Esophagus squamous epithelium (tissue), 5 donors: ENCODE measurements at places on chromosomes 16 and 17. TPM values are rescaled to one million over a fixed set of nuclear protein-coding genes. Genes with fewer than 3 reads are reported as not detected.

TRIM72 gene
- not detected for total RNA-seq

HOXB8 gene
- total RNA-seq: not detected

KCNAB3 gene
- not detected for total RNA-seq

MIEN1 gene
- total RNA-seq: 51.9 TPM

PVALEF gene
- not detected for total RNA-seq

UNC13D gene
- total RNA-seq: 21.5 TPM

PRKCB gene
- total RNA-seq: 2.8 TPM

CLDN6 gene
- not detected for total RNA-seq

NPIPB8 gene
- not detected for total RNA-seq

TP53TG3D gene
- total RNA-seq: not detected

- H3K27me3 ChIP-seq: no peaks in the 10 kb centered on the region
- H3K4me3 ChIP-seq: no peak overlapping the region
- no peaks in the 10 kb centered on the region for H3K4me1 ChIP-seq
Observed at GRCh38 chr17:48187872-48188608, 80.5 kb downstream of the SNX11 start.

- no peak overlapping the region for H3K27ac ChIP-seq
- no peaks in the 10 kb centered on the region for H3K27me3 ChIP-seq
- no peak for DNase-seq
- no peak overlapping the region for H3K4me3 ChIP-seq
- no peaks in the 10 kb centered on the region for H3K36me3 ChIP-seq
- H3K4me1 ChIP-seq: no peaks in the 10 kb centered on the region
Observed at GRCh38 chr16:49003022-49003421, 278.6 kb downstream of the CBLN1 start.

DNA sequence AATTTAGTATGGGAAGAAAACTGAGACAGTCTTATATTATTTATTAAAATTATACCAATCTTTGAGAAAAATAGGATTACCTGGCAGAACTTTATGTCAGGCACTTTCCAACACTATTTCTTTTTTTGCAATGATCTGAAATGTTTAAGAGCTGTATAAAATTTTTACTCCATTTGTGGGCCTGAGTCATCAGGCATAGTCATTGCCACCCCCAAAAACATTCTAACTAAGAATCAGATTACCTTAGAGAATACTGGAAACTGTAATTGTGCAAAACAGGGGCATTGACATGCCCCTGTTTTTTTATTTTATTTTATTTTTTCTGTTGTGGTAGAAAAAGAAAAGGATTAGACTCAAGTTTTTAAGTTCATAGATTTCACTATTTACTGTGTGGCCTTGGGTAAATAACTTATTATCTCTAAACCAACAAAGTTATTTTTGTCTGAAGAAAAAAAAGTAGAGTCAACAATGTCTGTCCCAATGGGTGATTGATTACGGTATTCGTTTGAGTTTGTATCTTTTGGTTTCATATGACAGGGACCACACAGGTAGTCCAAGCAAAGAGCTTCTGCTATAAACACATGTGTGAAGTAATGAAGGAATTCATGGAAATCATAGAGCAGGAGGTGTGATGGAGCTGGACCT, 24.6 kb downstream of the VAT1L start:
- H3K4me3 ChIP-seq: no peak overlapping the region
- no peaks in the 10 kb centered on the region for H3K36me3 ChIP-seq
- no peak for DNase-seq
- H3K4me1 ChIP-seq: no peaks in the 10 kb centered on the region
- no peak overlapping the region for H3K27ac ChIP-seq
- peaks cover 7% of the 10 kb centered on the region for H3K27me3 ChIP-seq

DNA sequence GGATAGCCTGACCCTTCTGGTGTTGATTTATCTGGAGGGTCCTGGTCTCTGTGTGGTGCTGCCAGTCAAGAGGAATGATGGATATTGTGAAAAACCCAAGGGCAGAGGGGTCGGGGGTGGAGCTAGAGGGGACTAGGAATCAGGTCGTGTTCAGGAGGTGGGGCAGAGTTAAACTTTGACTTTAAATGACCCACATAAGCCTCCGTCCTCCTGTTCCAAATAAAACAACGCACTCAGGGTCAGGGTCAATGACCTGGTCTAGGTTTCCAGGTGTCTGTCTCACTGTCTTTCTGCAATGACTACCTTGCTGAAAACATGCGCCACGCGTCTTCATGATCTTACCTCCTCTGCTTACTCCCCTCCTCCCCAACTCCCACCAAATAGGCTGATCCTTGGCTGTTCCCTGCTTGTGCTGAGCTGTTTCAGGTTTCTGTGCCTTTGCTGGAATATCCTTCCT, 14.7 kb downstream of the AOC3 start:
- no peak for DNase-seq
- no peaks in the 10 kb centered on the region for H3K27me3 ChIP-seq
- peak overlapping the region; percentile 79 for H3K27ac ChIP-seq
- H3K4me1 ChIP-seq: peaks cover 6% of the 10 kb centered on the region
- H3K4me3 ChIP-seq: no peak overlapping the region

GRCh38 chr17:82367724-82368524, 3.6 kb upstream of the UTS2R start:
- no peak for DNase-seq
- no peak overlapping the region for H3K4me3 ChIP-seq
- no peaks in the 10 kb centered on the region for H3K36me3 ChIP-seq
- peaks cover 15% of the 10 kb centered on the region for H3K4me1 ChIP-seq
- peaks cover 27% of the 10 kb centered on the region for H3K27me3 ChIP-seq

- no peak overlapping the region for H3K27ac ChIP-seq
- H3K4me1 ChIP-seq: no peaks in the 10 kb centered on the region
- no peak overlapping the region for H3K4me3 ChIP-seq
- H3K27me3 ChIP-seq: no peaks in the 10 kb centered on the region
- no peak for DNase-seq
Observed at GRCh38 chr17:2433696-2434095, 32.8 kb upstream of the MNT start.

GRCh38 chr17:51643702-51644490, 383.6 kb downstream of the UTP18 start:
- no peaks in the 10 kb centered on the region for H3K4me1 ChIP-seq
- no peak for DNase-seq
- no peak overlapping the region for H3K4me3 ChIP-seq
- H3K36me3 ChIP-seq: no peaks in the 10 kb centered on the region

GRCh38 chr17:3963237-3964201, 718 bp downstream of the ATP2A3 start:
- H3K36me3 ChIP-seq: no peaks in the 10 kb centered on the region
- peak overlapping the region; percentile 84 for H3K4me3 ChIP-seq
- peaks cover 6% of the 10 kb centered on the region for H3K27me3 ChIP-seq
- H3K27ac ChIP-seq: peak overlapping the region; percentile 53
- DNase-seq: peak; percentile 57

- H3K4me1 ChIP-seq: peaks cover 3% of the 10 kb centered on the region
- H3K27me3 ChIP-seq: no peaks in the 10 kb centered on the region
- H3K4me3 ChIP-seq: no peak overlapping the region
- DNase-seq: no peak
Observed at GRCh38 chr16:81136390-81137335, 40.5 kb upstream of the GCSH start.

GRCh38 chr17:33116021-33116551, 124.4 kb downstream of the SPACA3 start:
- no peaks in the 10 kb centered on the region for H3K4me1 ChIP-seq
- no peaks in the 10 kb centered on the region for H3K27me3 ChIP-seq
- no peak overlapping the region for H3K4me3 ChIP-seq
- H3K36me3 ChIP-seq: no peaks in the 10 kb centered on the region
- no peak for DNase-seq

DNA sequence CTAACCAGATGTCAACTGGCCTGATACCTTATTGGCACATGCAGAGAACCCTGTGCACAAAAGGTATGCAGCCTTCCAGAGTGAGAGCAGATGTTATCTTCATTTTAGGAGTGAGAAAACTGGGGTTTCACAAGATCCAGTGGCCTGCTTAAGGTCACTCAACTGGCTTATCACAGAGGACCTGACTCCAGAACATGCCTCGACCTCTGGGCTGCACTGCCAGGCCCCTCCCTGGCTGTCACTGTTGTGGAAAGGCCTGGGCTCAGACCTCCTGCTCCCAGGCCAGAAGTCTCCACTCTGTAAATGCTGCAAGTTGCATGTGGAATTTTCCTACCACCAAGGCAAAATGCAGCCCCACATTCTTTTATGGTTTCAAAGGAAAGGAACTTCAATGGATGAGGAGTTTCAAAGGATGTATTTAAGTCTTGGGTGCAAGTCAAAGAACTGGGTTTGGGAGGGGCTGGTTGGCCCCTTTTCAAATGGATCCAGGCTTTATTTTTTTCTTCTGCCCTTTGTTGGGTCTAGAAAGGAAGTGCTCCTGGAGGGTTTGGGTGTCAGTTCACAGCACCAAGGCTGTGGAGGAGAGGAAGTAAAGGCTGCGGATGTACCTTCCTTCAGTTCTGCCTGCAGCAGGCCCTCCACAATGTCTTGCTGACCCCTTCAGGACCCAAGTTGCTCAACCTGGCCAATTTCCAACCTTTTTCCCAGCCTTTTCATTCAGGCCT, 30.4 kb upstream of the SMPD3 start:
- H3K4me3 ChIP-seq: no peak overlapping the region
- no peaks in the 10 kb centered on the region for H3K27me3 ChIP-seq
- DNase-seq: no peak
- no peaks in the 10 kb centered on the region for H3K36me3 ChIP-seq

GRCh38 chr17:64187093-64187895, 57.4 kb upstream of the ERN1 start:
- no peak overlapping the region for H3K4me3 ChIP-seq
- H3K4me1 ChIP-seq: no peaks in the 10 kb centered on the region
- H3K36me3 ChIP-seq: no peaks in the 10 kb centered on the region

GRCh38 chr16:56345406-56346050, 79.8 kb downstream of the AMFR start:
- H3K27ac ChIP-seq: no peak overlapping the region
- H3K27me3 ChIP-seq: no peaks in the 10 kb centered on the region
- no peak overlapping the region for H3K4me3 ChIP-seq
- H3K36me3 ChIP-seq: no peaks in the 10 kb centered on the region
- DNase-seq: no peak

DNA sequence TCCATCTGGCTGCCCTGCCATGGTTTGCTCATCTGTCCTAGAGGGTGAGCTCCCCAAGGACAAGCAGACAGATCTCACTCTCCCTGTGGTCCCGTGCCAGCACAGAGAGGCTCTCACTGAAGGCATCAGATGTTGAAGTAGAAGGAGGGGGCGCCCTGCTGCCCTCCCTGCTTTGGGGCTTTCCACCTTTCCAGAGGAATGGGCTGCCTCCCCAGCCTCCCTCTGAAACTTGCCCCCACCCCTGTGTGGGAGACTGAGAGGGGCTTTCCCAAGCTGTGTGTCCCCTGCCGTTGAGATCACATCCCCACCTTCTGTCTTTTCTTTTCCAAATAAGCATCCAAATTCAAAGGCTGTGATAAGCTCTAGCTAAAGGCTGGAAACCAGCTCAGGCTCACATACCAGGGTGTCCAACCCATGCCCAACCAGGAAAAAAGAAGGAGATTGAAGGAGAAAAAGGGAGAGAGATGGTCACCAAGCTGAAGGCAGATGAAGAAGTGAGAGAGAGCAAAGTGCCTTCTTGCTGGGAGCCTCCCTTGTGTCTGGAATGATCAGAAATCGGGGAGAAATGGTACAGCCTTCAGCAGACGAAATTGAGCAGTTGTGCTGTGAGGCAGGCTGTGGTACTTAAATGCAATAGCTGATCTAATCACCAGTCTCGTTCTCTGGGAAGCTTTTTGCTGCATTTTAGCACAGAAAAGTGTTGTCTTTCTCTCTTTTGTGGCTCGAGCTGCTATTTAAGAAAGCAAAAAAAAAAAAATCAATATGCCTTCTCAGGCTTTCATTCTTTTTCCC, 145.9 kb upstream of the LHX1 start:
- H3K36me3 ChIP-seq: no peaks in the 10 kb centered on the region
- H3K27me3 ChIP-seq: no peaks in the 10 kb centered on the region
- H3K4me1 ChIP-seq: no peaks in the 10 kb centered on the region
- no peak overlapping the region for H3K27ac ChIP-seq

- H3K36me3 ChIP-seq: no peaks in the 10 kb centered on the region
- DNase-seq: no peak
- H3K27ac ChIP-seq: peak overlapping the region; percentile 83
- no peaks in the 10 kb centered on the region for H3K27me3 ChIP-seq
- no peak overlapping the region for H3K4me3 ChIP-seq
Observed at GRCh38 chr17:81821603-81822311, 11.3 kb downstream of the MCRIP1 start.

- H3K4me3 ChIP-seq: no peak overlapping the region
- H3K4me1 ChIP-seq: no peaks in the 10 kb centered on the region
- H3K27me3 ChIP-seq: no peaks in the 10 kb centered on the region
- no peak overlapping the region for H3K27ac ChIP-seq
Observed at GRCh38 chr16:47777220-47777619, 316.1 kb downstream of the PHKB start.

DNA sequence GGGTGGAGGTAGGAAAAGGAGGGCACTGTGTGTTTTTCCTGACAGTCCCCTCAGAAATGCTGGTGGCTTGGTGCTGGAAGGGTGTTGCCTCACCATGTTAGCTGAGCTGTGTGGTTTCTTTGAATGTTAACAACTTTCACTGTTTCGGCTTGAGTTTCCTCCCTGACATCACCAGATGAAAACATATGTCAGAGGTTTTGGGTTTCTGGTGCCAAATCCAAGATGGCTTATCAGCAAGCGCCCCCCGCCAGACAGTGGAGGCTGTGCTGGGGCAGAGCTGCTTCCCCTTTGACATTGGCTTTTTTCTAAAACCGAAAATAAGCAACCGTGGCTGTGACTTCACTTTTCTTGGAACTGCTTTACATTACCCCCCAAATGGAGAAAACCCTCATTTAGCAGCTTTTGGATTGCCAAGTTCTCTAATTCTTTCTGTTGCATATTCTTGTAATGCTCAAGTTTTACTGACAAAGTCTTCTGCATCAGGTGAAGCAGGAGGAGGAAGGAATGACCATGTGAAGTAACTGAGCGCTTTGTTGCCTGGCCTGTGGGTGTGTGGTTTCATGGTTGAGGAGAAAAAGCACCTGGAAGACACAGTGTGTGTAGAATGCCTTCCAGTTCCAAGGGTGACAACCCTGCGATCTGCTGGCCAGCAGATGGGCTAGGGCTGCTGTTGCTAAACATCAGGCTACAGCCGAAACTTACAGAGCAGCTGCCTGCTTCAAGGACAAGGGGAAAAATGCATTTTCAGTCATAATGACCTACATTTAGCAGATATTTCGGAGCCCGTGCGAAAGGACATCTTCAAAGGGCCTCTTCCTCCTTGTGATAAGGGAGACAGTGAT, 9.7 kb downstream of the RMI2 start:
- peaks cover 54% of the 10 kb centered on the region for H3K4me1 ChIP-seq
- no peak overlapping the region for H3K27ac ChIP-seq
- H3K4me3 ChIP-seq: no peak overlapping the region
- no peaks in the 10 kb centered on the region for H3K36me3 ChIP-seq
